Tibial nerve (tissue), 4 donors: ENCODE measurements at places on chromosomes 3 and 15. TPM values are rescaled to one million over a fixed set of nuclear protein-coding genes. Genes with fewer than 3 reads are reported as not detected.

The IFT122 gene
- total RNA-seq, result 74.4 TPM

The IQCF6 gene
- total RNA-seq, result not detected

DNA sequence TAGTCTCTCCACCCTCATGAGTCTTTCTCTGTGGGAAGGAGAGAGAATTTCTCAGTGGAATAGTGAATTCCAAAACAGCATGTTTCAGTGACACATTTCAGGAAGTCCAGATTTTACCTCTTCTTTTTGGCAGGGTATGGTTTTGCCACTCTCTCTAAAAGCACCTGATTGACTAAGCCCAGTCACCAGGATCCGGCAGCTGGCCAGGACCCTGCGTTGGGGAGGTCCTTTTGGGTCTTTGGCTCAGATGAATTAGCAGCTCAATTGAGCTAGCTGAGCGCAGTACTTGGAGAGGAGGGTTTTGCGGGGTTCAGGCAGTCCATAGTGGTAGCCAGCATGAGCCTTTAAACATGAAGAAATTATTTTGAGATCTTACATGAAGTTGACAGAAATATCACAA lies 548.2 kb downstream of the PDCD6IP start:
- no peak overlapping the region for H3K27ac ChIP-seq
- no peaks in the 10 kb centered on the region for H3K4me1 ChIP-seq
- H3K4me3 ChIP-seq, result no peak overlapping the region
- no peak for DNase-seq
- H3K36me3 ChIP-seq, result no peaks in the 10 kb centered on the region

DNA sequence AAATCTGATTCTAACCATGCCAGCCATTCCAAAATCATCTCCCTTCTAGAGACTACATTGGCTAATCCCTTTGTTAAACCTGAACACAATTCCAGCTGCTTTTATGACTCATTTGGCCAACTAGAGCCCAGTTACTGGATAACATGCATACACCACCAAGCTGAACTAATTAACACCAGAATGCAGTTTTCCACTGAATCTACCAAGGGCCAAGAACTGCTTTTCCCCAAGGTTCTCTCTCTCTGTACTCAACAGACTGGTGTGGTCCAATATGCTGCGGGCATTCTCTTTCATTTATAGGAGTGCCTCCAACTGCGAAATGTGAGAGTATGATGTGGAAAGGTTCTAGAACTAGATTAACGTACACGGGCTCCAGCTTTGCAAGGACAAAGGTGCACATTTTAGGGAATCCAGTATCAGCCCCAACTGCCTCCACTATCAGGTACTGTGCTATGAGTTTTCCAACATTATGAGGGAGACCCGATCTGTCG lies 1.5 kb downstream of the CHSY1 start:
- no peaks in the 10 kb centered on the region for H3K27me3 ChIP-seq
- H3K4me3 ChIP-seq, result peak overlapping the region; percentile 82
- peaks cover 65% of the 10 kb centered on the region for H3K4me1 ChIP-seq
- no peaks in the 10 kb centered on the region for H3K36me3 ChIP-seq

- no peak overlapping the region for H3K4me3 ChIP-seq
- H3K27me3 ChIP-seq, result no peaks in the 10 kb centered on the region
- no peak overlapping the region for H3K27ac ChIP-seq
Observed at GRCh38 chr15:89669309-89669865, 9.8 kb downstream of the PLIN1 start.

DNA sequence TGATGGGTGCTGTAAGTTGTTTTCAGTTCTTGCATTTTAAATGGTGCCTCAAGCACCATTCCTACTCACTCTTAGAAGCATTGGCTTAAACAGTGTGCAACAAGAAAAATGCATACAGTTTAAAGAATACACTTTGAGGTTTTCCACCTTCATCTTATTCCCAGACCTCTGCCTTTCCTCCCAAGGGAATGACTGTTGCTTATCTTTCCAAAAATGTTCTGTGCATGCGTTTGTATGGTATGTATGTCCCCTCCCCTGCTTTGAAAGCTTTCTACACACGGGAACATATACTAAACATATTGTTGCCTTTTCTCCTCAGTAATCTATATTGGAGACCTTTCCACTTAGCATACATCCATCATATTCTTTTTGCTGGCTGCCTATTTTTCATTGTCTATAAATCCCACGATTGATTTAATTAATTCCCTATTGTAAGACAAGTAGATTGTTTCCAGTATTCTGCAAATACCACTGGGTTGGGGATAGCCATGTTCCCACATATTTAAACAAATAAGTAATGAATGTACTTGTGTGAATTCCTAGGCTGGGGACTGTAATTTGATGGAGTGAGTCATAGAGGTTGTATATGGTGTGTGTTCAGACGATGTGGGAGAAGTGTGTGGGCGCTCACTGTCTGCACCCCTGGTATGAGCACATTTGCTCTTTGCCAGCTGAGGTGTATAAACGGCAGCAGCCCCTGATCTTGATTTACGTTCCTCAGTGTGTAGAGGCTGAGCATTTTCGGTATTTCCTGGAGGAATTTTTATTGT lies 5.8 kb downstream of the TRAK1 start:
- H3K4me1 ChIP-seq, result peaks cover 2% of the 10 kb centered on the region
- no peak overlapping the region for H3K4me3 ChIP-seq
- H3K27ac ChIP-seq, result peak overlapping the region; percentile 79
- no peaks in the 10 kb centered on the region for H3K36me3 ChIP-seq

GRCh38 chr3:38472342-38472741 lies 18.7 kb downstream of the ACVR2B start:
- DNase-seq, result no peak
- no peaks in the 10 kb centered on the region for H3K4me1 ChIP-seq
- no peaks in the 10 kb centered on the region for H3K27me3 ChIP-seq
- no peak overlapping the region for H3K27ac ChIP-seq

GRCh38 chr3:35484929-35485530 lies 154.3 kb upstream of the ARPP21 start:
- no peak overlapping the region for H3K27ac ChIP-seq
- no peak for DNase-seq
- H3K36me3 ChIP-seq, result no peaks in the 10 kb centered on the region
- no peaks in the 10 kb centered on the region for H3K4me1 ChIP-seq
- H3K27me3 ChIP-seq, result no peaks in the 10 kb centered on the region
- no peak overlapping the region for H3K4me3 ChIP-seq

The LRTM1 gene
- not detected for total RNA-seq

The POLR2H gene
- 91.1 TPM for total RNA-seq

- H3K27ac ChIP-seq, result peak overlapping the region; percentile 88
- H3K27me3 ChIP-seq, result no peaks in the 10 kb centered on the region
- no peak for DNase-seq
Observed at GRCh38 chr3:58388550-58389091, 45.0 kb downstream of the PDHB start.

DNA sequence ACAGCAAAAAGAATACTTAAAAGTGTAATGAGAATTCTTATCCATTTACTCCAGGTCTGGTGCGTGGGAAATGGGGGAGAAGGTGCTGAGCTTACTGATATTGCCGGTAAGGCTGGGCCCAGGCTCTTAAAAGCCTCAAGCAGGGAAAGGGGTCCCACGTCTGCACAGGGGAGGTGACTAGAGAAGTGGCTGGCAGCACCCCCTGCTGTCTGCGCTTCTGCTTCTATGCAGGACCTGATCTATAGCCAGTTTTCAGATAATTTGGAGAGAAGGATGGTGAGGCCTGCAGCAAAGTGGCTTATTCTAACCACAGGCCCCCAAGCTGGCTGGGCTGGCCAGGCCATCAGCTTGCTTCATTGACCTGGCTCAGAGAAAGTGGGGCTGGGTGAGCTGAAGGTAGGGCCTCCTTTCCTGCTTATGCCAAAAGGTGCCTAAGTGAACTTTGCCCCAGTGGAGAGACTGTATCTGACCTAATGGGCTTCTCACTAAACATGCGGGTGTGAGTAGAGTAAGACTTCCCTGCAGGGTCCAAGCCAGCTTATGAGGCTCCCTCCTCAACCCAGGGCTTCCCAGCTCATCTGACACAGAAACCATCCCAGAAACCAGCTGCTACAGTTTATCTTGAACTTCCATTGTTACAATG lies 30.9 kb upstream of the ATP1B3 start:
- H3K4me1 ChIP-seq, result no peaks in the 10 kb centered on the region
- no peak overlapping the region for H3K4me3 ChIP-seq
- no peaks in the 10 kb centered on the region for H3K36me3 ChIP-seq
- H3K27me3 ChIP-seq, result no peaks in the 10 kb centered on the region
- DNase-seq, result no peak
- H3K27ac ChIP-seq, result no peak overlapping the region

- H3K27ac ChIP-seq, result no peak overlapping the region
- H3K4me1 ChIP-seq, result peaks cover 8% of the 10 kb centered on the region
- H3K27me3 ChIP-seq, result no peaks in the 10 kb centered on the region
Observed at GRCh38 chr3:146838221-146838620, 233.1 kb upstream of the PLSCR5 start.

DNA sequence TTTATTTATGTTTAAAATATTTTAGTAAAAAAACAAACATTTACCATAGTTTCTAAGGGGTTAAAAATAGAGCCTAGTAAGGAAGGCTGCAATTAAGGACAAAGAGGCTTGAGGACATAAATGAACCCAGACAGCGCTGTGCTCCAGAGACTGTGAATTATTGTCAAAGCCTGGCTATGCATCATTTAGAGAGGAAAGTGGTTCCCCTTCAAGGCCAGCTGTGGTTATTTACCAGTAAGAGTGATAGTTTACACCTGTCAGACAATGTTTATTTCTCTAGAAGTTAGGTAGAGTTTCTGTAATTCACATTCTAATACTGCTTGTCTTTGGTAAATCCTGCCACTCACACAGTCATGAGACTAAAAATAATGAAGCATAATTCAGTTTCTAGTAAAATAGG lies 32.4 kb upstream of the PIK3R4 start:
- H3K36me3 ChIP-seq, result no peaks in the 10 kb centered on the region
- no peaks in the 10 kb centered on the region for H3K4me1 ChIP-seq
- DNase-seq, result no peak

- no peak overlapping the region for H3K4me3 ChIP-seq
- no peak overlapping the region for H3K27ac ChIP-seq
- H3K4me1 ChIP-seq, result peaks cover 32% of the 10 kb centered on the region
- no peaks in the 10 kb centered on the region for H3K27me3 ChIP-seq
- peaks cover 5% of the 10 kb centered on the region for H3K36me3 ChIP-seq
Observed at GRCh38 chr3:126997455-126998038, 14.6 kb downstream of the PLXNA1 start.

DNA sequence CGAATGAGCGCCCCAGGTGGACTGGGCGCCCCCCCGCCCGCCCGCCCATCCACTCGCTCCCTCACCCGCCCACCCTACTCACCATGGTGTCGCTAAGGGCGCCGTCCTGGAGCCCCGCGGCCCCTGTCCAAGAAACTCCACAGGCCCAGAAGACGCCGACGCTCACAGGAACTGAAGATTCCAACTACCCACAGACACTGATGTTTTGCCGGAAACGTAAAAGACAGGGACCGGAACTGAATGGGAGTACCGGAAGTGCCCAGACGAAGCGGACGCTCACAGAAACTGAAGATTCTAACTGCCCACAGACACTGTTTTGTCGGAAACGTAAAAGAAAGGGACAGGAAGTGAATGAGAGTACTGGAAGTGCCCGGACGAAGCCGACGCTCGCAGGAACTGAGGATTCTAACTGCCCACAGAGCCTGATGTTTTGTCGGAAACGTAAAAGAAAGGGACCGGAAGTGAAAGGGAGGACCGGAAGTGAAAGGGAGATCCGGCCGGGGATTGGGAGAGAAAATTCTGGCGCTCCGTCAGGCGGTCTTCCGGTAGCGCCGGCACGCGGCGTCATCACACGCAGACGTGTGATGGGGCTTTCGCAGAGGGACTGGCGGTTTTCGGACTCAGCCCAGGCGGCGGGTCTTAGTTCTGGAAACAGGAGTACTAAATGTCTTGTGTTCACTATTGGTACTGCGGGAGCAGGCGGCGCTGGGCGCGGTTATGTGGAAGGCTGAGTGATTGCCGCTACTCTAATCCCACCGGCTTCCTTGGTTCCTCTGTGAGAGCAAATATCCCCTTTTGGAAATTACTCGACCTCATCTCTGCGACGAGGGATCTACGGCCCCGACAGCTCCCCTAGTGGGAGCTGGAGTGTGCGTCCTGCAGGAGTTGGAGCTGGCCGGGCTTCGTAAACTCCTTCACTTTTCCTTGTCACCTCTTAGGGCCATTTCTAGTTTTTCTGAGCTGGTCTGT lies at the start of gene ISY1:
Gene ISY1, minus strand, starts transcription at position 173 of the 969 bp plus-strand sequence. Its CDS starts 88 bp downstream, at position 85.
- H3K36me3 ChIP-seq, result peaks cover 38% of the 10 kb centered on the region
- DNase-seq, result peak; percentile 63
- no peaks in the 10 kb centered on the region for H3K27me3 ChIP-seq
- H3K4me1 ChIP-seq, result peaks cover 14% of the 10 kb centered on the region
- H3K4me3 ChIP-seq, result peak within 1 kb of the TSS; percentile 58

DNA sequence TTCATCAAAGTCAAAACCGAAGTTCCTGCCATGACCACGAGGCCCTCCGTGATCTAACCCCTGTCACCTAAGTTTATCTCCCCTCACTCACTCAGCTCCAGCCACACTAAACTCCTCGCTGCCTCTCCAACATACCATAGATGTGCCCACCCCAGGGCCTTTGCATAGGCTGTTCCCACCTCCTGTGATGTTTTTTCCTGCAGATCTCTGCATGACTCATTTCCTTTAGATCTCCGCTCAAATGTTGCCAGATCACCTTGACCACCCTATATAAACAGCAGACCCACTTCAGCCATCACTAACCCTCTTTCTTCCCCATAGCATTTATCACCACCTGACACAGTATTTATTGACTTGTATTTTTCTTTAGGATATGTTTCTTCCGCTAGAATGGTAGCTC lies 58.5 kb downstream of the HRH1 start:
- no peak overlapping the region for H3K4me3 ChIP-seq
- H3K27me3 ChIP-seq, result no peaks in the 10 kb centered on the region
- no peak overlapping the region for H3K27ac ChIP-seq

The FBXW12 gene
- not detected for total RNA-seq

GRCh38 chr15:98518823-98519561 lies 129.3 kb upstream of the IGF1R start:
- H3K36me3 ChIP-seq, result no peaks in the 10 kb centered on the region
- H3K27me3 ChIP-seq, result no peaks in the 10 kb centered on the region
- peaks cover 7% of the 10 kb centered on the region for H3K4me1 ChIP-seq
- H3K4me3 ChIP-seq, result no peak overlapping the region
- H3K27ac ChIP-seq, result no peak overlapping the region
- DNase-seq, result peak; percentile 54

DNA sequence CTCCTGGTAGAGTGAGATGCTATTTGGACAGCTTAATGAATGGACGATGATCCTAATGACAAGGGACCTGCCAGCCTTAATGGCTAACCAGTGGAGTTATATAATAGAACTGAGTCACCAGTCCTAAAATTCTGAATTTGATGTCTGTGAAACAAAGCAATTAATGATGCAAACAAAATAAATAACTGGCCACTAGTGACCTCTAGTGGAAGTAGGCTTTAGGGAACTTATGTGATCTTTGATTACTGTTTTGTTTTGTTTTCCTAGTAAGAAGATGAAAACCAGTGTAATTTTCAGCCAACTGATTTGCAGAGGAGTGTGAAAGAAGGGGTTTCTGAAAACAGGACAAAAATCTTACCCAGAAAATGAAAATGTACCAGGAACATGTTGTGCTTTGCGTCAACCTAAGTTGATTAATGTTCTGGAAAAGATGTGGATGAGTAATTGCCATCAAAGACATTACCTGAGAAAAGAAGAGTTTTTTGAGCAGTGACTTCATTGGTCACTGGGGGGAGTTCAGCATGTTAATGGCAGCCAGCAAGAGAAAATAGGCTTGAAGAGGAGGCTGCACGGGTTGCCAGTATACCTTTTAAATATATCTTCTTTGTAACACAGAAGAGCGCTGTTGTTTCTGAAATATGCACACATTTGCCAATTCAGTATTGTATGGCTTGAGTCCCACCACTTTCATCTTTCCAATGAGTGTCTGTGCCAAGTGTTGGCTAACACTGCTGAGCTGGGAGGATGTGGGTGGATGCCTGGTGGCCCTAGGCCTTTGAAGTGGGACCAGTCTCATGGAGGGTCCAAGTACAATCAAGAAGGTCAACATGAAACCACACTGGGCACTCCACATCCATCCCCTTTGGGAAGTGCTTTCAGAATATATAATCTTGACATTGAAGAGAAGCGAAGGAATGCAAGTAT lies 9.3 kb downstream of the VEPH1 start:
- DNase-seq, result no peak
- H3K4me3 ChIP-seq, result no peak overlapping the region
- no peak overlapping the region for H3K27ac ChIP-seq
